AG20443 (cell line): ENCODE measurements at places on chromosomes 1 and 21.

DNA sequence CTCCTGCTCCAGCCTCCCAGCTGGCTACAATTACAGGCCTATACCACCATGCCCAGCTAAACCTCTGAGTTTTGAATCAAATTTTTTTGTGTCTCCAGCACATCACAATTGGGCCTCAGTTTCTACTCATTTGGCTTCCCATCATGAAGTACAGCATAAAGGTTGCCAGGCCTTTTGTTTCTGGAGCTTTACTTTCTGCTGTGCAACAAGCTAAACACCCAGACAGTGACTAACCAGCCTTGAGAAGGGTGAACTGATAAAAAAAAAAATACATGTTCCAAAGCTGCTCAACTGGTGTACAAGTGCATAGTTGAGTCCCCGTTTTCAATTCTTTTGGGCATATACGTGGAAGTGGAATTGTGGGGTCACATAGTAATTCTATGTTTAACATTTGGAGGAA lies 25.1 kb downstream of the TIAM1 start:
- no peak for DNase-seq

DNA sequence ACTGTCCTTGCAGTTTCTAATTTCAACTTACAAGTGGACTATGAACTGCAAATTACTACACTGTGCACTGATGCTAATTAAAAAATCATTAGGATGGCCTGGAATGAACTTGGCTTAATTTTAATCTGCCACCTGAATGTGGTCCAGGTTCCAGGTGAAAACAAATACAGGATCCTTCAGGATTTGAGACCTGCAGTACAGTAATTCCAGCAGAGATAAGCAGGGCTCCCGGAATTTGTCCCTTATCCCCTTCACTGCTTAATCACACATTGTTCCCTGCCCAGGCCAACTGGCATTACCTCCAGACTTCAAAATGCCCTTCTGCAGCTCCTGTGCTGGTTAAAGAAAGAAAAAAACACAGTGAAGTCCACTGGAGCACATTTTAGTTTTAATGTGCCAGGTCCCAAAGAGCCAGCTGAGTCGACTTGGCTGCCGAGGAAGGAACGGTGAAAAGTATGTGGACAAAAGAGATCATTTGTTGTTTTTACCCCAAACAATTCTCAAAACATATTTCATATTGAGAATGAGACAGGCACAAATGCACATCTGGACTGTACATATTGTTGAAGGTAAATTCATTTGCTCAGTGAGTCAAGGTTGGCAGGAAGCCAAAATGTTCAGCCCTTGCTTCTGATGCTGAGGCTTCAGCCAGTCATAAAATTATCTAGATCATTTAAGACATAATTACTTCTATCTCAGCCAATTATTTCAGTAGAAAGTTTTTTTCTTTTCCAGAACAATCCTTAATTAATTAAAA lies 28.3 kb downstream of the DEGS1 start:
- peak; percentile 33 for DNase-seq

DNA sequence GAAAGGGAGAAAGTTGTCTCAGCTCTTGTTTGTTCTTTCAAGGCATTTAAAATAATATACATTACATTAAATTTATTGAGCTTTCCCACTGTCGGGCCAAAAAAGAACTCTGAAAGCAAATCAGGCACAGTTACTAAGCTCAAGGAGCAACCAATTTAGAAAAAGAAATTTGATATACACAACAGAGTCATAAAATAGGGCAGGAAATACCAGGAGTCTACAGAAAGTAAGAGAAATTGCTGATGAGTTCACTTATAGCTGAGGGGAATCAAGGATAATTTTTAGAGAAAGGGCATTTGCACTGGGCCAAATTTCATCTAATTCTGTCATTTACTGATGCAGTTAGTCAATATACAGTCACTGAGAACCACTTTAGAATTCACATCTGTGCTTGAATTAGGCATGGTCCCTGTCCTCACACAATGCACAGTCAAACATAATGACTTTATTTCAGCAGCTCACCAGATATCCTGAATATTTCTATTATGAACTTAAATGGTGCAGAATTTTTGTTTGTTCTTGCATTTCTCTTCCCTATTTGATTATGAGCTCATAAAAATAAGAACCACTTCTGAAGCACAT lies 249.6 kb upstream of the BEND5 start:
- no peak for DNase-seq

DNA sequence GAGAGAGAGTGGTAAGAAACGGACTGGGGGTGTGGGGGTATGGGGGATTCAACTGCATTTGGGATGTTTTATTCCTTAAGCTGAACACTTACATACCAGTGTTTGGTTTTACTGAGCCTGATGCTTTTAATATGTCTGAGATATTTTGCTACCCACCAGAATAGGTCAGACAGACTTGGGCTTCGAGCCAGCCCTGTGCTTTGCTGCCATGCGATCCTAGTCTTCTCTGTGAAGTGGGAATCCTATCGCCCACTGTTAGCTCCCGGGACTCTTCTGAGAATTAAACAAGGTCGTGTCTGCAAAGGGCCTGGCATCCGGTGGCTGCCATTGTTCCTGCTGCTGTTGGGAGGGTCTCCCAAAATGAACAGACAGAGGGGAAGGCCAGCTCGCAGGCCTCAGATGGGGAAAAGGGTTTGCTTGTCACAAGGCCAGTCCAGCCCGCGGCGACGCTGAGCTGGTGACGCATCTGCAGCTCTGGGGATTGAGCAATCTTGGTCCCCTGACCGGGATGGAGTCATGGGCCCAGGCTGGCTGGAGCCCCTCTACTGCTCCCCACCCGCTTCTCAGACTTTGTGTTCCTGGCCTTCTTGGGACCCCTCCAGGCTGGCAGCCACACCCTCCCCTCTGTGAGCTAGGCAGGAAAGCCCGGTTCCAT lies 26.9 kb upstream of the ECE1 start:
- DNase-seq = peak; percentile 90

- DNase-seq = no peak
These were observed 6.4 kb downstream of the TGFB2 start for GRCh38 chr1:218351391-218352074.

- no peak for DNase-seq
These were observed 25.4 kb downstream of the ST6GALNAC5 start for GRCh38 chr1:76892675-76893074.

GRCh38 chr1:17233675-17234320 lies 15.1 kb upstream of the PADI3 start:
- peak; percentile 93 for DNase-seq

DNA sequence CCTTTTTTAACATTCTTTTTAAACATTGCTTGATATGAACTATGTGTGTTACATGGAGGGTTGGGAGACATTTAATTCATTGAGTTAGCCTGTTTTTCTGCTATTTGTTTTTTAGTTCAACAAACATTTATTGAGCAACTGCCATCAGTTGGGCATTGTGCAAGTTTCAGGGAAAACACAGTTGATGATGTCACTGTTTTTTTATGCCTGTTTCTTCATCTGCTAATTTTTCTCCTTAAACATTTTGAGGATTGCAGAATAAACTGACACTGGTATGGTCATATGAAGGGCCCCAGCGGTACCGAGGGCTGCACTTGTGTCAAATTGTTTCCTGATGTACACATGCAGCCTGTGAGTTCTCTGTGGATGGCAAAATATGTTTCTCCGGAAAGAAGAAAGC lies 253.0 kb downstream of the FGGY start:
- DNase-seq = peak; percentile 68
